Neural progenitor cell (in vitro differentiated cells): ENCODE measurements at places on chromosomes 1 and 21. TPM values are rescaled to one million over a fixed set of nuclear protein-coding genes. Genes with fewer than 3 reads are reported as not detected.

- no peak for DNase-seq
These were observed 53.1 kb upstream of the CTPS1 start for GRCh38 chr1:40926441-40926840.

Gene PDE4B
- 1.2 and 2.4 TPM in 2 replicates for total RNA-seq

Gene FAM131C
- 0.13 and 2.6 TPM in 2 replicates for total RNA-seq

GRCh38 chr1:70718086-70718630 lies 307.1 kb downstream of the CTH start:
- no peak for DNase-seq

- DNase-seq, result no peak
These were observed 57.7 kb upstream of the MPC2 start for GRCh38 chr1:167994560-167994959.

DNA sequence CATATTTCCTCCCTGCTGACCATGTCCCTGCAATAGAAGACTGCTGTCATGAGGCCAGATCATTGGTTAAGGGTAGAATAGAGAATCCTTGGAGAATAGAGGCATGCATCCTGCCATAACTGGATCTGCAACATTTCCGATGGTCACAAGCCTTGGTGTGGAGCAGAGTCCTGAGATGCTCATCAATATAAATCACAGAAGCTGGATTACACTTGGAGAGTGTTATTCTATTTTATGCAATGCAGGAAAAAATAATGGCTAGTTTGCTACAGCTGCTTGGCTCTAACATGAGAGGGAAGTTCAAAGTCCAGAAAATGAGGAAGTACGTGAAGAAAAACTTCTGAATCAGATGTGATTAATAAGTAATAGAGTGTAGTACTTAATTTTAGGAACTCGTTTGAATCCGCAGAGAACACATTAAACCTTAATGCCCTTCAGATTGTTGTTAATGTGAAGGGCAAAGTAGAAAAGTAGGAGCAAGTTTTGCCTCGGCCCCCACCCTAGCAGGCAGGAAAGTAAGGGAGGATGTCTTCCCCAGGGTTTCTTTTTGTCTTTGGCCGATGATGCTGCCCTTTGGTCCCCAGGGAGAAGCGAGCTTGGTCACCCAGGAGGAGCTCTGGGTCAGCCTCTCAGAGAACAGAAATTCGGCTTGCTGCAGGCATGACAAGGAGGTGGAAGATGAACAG lies 59.5 kb downstream of the KCNK1 start:
- no peak for DNase-seq

GRCh38 chr1:234997896-234998741 lies 130.5 kb downstream of the TOMM20 start:
- DNase-seq, result no peak

GRCh38 chr21:31489014-31489413 lies 145.0 kb upstream of the TIAM1 start:
- DNase-seq, result no peak

DNA sequence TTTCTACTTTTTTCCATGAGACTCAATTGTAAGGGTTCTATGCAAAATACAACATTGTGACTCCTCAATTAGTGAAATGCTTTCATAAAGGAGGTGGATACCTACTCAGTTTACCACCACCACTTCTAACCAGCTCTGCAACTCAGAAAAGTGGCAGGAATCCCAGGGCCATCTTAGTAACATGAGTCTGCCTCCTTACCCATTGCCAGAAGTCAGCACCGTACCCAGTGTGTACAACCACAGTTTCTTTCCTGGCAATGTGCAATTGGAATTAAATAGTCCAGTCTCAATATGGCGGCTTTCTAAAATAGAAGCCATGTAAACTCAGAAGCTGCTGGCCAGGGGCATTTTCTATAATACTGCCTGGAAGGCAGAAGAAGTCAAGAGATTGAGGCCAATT lies 32.1 kb downstream of the TESK2 start:
- no peak for DNase-seq

- no peak for DNase-seq
These were observed 6.2 kb downstream of the FH start for GRCh38 chr1:241513378-241513777.

GRCh38 chr1:54028306-54029251 lies 10.6 kb upstream of the LDLRAD1 start:
- no peak for DNase-seq

DNA sequence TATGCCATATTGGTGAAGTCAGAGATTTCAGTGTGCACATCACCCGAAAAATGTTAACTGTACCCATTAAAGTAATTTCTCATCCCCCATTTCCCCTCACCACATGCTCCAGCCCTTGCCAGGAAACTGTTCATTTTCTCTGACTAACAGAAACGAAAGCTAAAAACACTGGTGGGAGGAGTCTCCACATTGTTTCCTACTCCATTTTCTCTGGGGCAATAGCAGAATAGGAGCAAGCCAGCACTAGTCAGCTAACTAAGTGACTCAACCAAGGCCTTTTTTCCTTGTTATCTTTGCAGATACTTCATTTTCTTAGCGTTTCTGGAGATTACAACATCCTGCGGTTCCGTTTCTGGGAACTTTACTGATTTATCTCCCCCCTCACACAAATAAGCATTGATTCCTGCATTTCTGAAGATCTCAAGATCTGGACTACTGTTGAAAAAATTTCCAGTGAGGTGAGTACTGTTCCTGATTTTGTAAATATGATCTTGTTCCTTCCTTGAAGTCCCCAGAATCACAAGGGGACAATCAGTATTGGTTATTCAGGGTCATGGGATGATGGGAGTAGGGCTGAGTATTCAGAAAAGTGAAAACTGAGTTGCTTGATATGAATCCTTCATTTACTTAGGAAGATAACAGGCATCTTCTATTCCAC lies at the start of gene IFI16:
Gene IFI16, plus strand, starts transcription at position 204 of the 658 bp plus-strand sequence. CDS start 4,774 bp downstream, outside the sequence.
- DNase-seq, result no peak

DNA sequence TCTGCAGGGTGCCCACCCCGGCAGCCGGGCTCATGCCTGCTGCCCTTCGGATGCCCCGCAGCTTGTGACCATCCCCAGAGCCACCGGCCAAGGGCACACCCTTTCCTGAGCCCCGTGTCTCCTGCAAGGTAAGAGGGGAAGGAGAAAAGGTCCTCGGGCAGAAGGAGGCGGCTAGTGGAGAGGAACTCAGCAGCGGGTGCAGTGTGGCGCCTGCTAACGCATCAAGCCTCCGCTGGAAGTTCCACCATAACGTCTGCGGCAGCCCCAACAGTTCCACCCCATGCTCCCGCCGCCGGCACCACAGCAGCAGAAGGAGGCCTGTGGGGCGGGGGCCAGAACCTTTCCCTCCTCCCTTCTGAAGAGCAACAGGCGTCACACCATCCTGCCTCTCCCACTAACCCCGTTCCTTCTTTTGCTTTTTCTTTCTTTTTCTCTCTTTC lies 990 bp downstream of the VWA5B1 start:
- peak; percentile 44 for DNase-seq

DNA sequence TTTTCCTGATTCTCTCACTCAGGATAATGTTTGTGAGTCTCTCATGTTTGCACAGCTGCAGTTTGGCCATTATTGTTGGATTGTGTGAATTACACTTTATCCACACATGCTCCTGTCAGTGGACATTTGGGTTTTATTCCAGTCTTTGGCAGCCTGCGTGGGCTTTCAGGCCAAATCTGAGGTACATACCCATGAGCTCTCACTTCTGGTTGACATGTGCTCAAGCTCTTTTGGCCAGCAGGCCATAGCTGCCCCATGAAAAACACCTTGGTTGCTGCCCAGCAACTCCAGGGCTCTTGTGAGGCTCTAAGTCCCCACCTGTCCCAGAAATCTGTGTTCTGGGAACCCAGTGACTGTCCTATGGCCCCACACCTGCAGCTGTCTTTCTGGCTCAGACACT lies 124.5 kb upstream of the GALNT2 start:
- no peak for DNase-seq

DNA sequence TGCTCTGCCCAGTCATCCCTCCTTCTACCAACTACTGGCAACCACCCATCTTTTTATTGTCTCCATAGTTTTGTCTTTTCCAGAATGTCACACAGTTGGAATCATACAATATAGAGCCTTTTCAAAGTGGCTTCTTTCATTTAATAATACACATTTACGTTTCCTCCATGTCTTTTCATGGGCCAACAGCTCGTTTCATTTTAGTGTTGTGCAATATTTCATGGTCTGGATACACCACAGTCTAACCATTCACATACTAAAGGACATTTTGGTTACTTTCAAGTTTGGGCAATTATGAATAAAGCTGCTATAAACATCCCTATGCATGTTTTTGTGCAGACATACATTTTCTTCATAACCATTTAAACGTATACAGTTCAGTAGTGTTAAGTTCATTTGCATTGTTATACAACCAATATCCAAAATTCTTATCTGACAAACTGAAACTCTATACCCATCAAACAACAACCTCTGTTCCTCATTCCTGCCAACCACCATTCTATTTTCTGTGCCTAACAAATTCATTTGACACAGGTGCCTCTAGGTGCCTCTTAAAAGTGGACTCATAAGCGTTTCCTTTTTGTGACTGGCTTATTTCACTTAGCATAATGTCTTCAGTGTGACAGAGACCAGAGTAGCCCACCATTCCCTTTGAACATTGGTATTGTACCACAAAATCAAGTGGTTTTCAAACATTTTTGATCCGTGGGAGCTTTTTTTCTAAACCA lies 138.1 kb downstream of the NR5A2 start:
- DNase-seq, result no peak

- DNase-seq, result no peak
These were observed 3.8 kb downstream of the TMEM54 start for GRCh38 chr1:32897082-32898049.

GRCh38 chr1:114062477-114063099 lies 83.3 kb downstream of the OLFML3 start:
- no peak for DNase-seq

DNA sequence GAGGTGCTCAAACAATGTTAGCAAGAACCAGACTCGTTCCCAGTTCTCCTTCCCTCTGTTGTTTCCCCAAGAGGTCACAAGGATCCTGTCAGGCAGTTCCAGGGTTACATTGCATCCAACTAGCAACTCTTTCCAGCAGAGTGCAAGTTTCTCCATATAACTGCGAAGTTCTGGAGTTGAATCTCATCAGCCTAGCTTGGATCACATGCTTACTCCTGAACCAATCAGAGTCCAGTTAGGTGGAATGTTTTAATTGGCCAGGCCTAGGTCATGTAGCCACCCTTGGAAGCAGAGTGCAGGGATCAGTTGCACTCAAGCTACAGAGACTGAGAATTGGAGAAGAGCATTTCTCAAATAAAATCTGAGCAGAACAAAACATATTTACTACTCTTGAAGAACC lies 15.9 kb upstream of the PIK3R3 start:
- no peak for DNase-seq

DNA sequence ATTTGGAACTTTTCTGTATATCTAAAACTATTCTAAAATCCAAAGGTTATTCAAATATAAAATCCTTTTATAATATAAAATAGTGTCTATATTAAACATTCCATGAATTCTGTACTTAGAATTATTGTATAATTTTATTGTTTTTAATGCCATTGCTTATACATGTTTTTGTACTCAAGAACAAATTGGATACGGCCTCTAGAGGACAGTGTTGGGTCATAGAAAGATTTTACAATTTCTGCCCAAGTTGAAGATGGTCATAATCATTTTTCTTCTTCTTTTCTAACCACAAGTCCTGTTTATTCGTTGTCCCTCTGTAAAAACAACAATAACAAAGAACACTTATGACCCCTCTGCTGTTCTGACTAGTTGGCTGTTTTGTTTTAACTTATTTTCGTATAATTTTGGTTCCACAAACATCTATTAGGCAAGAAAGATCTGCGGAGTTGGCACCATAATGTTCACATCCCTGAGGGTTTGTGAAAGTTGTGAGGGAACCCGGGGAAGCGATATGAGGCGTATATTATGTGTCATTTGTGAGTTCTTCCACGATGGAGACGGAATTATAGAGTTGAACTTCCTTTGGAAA lies 75.7 kb upstream of the KIF26B start:
- peak; percentile 18 for DNase-seq

GRCh38 chr1:240193679-240194078 lies 102.0 kb downstream of the FMN2 start:
- no peak for DNase-seq

- DNase-seq, result no peak
These were observed 2.8 kb downstream of the BATF3 start for GRCh38 chr1:212696721-212697331.

Gene ESPN
- 7.1 and 11.0 TPM in 2 replicates for total RNA-seq

DNA sequence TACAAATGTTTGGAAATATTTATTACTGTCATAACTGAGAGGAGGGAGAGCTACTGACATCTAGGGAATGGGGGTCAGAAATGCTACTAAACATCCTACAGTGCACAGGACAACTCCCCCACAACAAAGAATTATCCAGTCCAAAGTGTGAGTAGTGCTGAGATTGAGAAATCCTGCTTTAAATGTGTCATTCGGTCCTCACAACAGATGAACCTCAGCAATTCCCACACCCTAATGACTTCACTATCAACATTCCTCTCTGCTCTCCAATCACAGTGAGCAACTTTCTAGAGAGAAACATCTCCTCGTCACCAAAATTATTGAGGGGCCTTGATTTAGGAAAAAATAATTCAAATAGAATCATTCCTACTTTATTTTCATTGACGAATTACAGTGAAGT lies 18.0 kb downstream of the OMA1 start:
- DNase-seq, result no peak

Gene ATAD3C
- total RNA-seq, result not detected in 2 replicates

Gene SLC45A1
- 1.1 and 3.3 TPM in 2 replicates for total RNA-seq

Gene TBX19
- total RNA-seq, result 1.3 and 3.1 TPM in 2 replicates

Gene LCE1F
- not detected in 2 replicates for total RNA-seq

Gene DNASE2B
- not detected in 2 replicates for total RNA-seq

GRCh38 chr1:19412654-19413053 lies 72.7 kb downstream of the CAPZB start:
- no peak for DNase-seq

Gene DPH2
- total RNA-seq, result 9.5 and 20.0 TPM in 2 replicates

GRCh38 chr1:1858382-1859086 lies 32.4 kb downstream of the GNB1 start:
- DNase-seq, result peak; percentile 56

GRCh38 chr1:162025541-162025940 lies 1.9 kb upstream of the OLFML2B start:
- no peak for DNase-seq

Gene SETD4
- total RNA-seq, result 21.6 and 31.6 TPM in 2 replicates

DNA sequence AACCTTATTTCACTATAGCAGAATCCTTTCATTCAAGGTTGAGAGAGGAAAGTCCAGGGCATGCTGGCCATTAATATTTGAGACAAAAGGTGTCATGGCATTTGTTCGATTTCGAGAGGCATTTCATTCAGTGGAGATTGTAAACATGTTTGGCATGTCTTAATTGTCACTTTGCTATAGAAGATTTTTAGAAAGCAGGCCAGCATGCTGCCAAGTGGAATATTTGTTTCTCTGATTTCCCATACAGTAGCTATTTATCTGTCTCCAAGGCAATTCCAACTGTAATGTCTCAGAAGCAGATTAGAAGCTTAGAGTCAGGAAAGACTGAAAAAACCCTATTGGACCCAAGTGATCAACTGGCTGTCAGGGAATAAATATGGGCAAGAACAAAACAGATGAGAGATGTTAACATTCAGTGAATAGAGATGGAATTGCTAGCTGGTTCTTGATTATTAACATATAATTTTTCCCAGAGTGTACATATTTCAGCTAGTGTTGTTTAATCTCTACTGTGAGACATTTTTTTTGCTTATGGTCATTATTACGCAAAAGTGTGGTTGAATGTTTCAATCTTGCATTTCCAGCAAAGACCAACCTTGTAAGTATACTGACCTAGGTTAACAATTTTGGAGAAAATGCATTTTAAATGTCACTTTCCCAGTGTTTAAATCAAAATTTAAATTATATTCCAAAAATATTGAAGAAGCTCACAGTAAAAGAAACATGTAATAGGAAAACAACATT lies 174.6 kb downstream of the KCNK2 start:
- no peak for DNase-seq
